ENCODE measurements at places on chromosomes 12 and 14. TPM values are rescaled to one million over a fixed set of nuclear protein-coding genes. Genes with fewer than 3 reads are reported as not detected.
A peak's percentile ranks its signal among the peaks of the same experiment; 100 is the strongest.

- H3K27ac ChIP-seq, result peak overlapping the region; percentile 95
- H3K36me3 ChIP-seq, result no peaks in the 10 kb centered on the region
- H3K27me3 ChIP-seq, result no peaks in the 10 kb centered on the region
- DNase-seq, result peak; percentile 26
- H3K4me1 ChIP-seq, result peaks cover 51% of the 10 kb centered on the region
Measured at GRCh38 chr12:2218706-2219105, 165.9 kb downstream of the CACNA1C start.

GRCh38 chr14:106586098-106586704 lies 1059.8 kb downstream of the TMEM121 start:
- H3K27me3 ChIP-seq, result no peaks in the 10 kb centered on the region
- no peak for DNase-seq
- H3K4me1 ChIP-seq, result no peaks in the 10 kb centered on the region
- H3K27ac ChIP-seq, result no peak overlapping the region

DNA sequence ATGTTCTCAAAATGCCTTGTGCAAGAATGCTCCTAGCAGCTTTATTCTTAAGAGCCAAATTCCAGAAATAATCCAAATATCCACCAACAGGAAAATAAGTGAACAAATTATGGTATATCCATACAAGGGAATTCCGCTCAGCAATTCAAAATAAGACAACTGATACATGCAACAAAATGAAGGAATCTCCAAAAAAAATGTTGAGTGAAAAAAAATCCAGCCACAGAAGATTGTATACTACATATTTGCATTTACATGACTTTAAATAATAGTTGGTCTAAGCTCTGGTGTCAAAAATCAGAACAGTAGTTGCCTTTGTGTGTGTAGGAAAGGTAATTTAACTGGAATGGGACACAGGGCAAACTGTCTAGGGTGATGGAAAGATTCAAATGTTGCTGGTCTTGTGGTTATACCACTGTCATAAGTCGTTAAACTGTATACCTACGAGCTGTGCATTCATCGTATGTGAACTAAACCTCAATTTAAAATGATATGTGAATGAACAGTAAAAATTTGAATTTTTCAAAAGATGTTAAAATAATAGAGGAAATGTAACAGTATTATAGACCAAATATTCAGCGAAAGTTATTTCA lies 3.2 kb downstream of the CD69 start:
- DNase-seq, result no peak
- no peak overlapping the region for H3K4me3 ChIP-seq
- no peaks in the 10 kb centered on the region for H3K27me3 ChIP-seq

DNA sequence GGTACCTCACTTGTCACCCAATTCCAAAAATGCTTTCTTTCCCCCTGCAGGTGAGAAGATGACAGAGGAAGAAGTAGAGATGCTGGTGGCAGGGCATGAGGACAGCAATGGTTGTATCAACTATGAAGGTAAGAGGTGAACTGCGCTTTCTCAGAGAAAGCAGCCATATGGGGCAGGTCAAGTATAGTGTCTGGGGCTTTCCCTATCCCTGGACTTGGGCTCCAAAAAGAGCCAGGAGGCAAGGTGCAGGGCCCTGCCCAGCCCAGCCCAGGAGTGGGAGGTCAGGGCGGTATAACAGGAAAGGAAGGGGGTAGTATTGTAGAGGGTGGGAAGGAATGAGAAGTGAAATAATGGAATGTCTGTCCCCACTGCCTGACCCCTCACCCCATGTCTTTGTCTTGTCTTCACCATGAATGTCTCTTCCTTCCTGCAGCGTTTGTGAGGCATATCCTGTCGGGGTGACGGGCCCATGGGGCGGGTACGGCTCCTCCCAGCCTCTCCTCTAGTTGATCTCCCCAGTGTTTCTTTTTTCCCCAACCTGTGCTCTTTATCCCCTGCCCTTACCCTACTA lies 2.1 kb downstream of the MYL6 start:
- peaks cover 28% of the 10 kb centered on the region for H3K4me1 ChIP-seq
- peaks cover 61% of the 10 kb centered on the region for H3K36me3 ChIP-seq
- no peak for DNase-seq
- peak overlapping the region; percentile 100 for H3K27ac ChIP-seq
- H3K27me3 ChIP-seq, result no peaks in the 10 kb centered on the region

DNA sequence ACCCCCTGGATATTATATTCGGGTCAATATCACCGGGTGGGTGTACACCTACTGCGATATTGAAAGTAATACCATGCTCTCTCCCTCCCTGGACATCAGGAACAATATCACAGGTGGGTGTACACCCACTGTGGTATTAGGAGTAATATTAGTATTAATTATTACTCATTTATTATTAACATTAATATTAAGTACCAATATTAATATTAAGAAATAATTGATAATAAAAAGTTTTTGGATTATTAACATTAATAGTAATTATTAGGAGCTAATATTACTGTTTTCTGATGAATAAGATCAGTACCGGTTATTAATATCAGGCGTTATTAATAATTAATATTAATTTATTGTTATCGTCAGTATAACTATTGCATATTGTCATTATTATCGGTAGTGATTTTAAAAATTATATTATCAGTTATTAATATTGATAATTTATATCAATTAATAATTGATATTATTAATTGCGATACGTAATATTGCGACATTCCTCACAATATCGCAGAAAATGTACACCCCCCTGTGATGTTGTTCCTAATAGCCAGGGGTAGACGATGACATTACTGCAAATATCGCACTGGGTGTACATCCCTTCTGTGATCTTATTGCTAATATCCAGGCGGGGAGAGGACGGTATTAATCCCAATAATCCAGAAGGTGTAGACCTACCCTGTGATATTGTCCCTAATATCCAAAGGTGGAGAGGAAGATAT lies 17.0 kb downstream of the SMIM41 start:
- no peak overlapping the region for H3K27ac ChIP-seq
- H3K4me3 ChIP-seq, result no peak overlapping the region
- H3K36me3 ChIP-seq, result no peaks in the 10 kb centered on the region

DNA sequence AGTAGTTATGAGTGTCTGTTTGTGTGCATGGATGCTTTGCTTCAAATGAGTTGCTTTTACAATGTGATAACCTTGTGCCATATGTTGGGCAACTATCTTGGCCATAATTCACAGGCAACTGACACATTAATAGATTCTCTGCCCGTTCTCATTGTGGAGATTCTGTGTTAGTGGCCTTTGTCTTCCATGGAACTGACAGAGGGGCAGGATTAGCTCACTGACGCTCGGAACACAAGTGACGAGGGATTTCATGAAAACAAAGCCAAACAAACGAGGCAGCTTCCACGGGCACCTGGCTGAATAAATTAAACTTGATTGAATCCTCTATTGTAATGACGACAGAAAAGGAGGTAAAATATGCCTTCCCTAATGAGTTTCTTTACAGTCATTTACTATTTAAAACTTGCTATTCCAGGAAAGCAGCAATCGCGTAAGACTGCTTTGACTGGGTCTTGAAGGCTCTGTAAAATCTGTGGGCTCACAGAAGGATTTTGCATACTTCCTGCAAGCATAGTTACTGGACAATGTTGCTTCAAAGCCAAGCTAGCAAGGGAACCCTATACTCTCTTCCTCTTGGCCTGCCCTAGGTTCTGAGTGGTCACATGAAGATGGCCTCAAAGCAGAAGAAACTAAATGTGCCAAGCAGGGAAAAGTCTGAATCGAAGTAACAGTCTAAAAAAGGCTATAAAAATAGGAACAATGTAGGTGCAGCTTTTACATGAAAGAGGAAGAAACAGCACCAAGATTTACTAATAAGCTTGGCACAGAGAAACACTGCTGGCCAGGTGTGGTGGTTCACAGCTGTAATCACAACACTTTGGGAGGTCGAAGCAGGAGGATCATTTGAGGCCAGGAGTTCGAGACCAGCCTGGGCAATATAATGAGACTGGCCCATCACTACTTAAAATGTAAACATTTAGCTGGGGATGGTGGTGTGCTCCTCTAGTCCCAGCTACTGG lies 28.1 kb upstream of the SINHCAF start:
- H3K27ac ChIP-seq, result no peak overlapping the region
- H3K4me3 ChIP-seq, result no peak overlapping the region
- no peaks in the 10 kb centered on the region for H3K4me1 ChIP-seq
- DNase-seq, result no peak
- no peaks in the 10 kb centered on the region for H3K27me3 ChIP-seq

DNA sequence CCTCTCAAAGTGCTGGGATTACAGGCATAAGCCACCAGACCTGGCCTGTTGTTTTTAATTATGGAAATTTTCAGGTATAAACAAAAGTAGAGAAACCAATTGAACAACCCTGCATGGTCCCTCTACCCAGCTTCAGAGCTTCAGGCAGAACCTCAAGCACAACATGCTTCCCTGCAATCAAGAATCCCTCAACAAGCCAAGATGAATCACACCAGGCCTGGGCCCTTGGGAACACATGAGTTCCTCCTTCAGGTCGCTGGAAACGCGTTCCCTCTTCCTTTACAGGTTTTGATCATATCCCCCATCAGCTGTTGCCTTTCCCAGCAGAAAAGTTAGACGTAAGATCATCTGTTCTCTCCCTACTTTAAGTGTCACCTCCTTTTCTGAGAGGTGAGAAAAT lies 20.5 kb upstream of the CORO1C start:
- no peaks in the 10 kb centered on the region for H3K27me3 ChIP-seq
- no peaks in the 10 kb centered on the region for H3K36me3 ChIP-seq
- H3K4me3 ChIP-seq, result no peak overlapping the region
- H3K4me1 ChIP-seq, result no peaks in the 10 kb centered on the region
- DNase-seq, result no peak

- no peaks in the 10 kb centered on the region for H3K27me3 ChIP-seq
- H3K27ac ChIP-seq, result no peak overlapping the region
- peaks cover 4% of the 10 kb centered on the region for H3K4me1 ChIP-seq
- H3K36me3 ChIP-seq, result no peaks in the 10 kb centered on the region
- no peak overlapping the region for H3K4me3 ChIP-seq
Measured at GRCh38 chr12:5648692-5649359, 216.9 kb downstream of the NTF3 start.

Gene ART4
- total RNA-seq, result not detected

Gene FAM90A1
- 0.18 TPM for total RNA-seq

Gene LTB4R
- 8.8 TPM for total RNA-seq
